ENCODE measurements at places on chromosomes 12 and 14.

DNA sequence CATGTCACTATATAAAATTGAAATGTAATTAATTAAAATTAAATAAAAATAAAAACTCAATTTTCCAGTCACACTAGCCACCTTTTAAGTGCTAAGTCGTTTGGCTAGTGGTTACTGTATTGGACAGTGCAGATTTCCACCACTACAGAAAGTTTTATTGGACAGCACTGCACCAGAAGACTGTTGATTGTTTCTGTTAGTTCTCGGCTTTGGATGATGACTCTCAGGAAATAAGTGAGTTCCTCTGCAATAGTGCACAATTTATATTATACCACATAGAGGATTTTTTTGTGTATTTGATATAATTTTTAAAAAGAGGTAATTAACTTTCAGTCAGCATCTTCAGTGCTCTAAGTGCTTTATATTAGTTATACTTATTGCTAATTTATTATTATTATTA is 52.7 kb downstream of the FAR2 start:
- DNase-seq = no peak

GRCh38 chr14:69504775-69505174 is 20.2 kb downstream of the PLEKHD1 start:
- DNase-seq = no peak

GRCh38 chr14:64035143-64035542 is 182.3 kb downstream of the SYNE2 start:
- DNase-seq = no peak

GRCh38 chr12:12723149-12723680 is 6.0 kb downstream of the CDKN1B start:
- no peak for DNase-seq

- no peak for DNase-seq
Observed at GRCh38 chr12:115639648-115640012, 637.9 kb downstream of the MED13L start.

GRCh38 chr12:203462-204260 is 10.3 kb downstream of the SLC6A12 start:
- peak; percentile 43 for DNase-seq

- no peak for DNase-seq
Observed at GRCh38 chr12:107359382-107359781, 266.0 kb upstream of the CRY1 start.

- no peak for DNase-seq
Observed at GRCh38 chr12:116878567-116879508, 2.4 kb downstream of the HRK start.

DNA sequence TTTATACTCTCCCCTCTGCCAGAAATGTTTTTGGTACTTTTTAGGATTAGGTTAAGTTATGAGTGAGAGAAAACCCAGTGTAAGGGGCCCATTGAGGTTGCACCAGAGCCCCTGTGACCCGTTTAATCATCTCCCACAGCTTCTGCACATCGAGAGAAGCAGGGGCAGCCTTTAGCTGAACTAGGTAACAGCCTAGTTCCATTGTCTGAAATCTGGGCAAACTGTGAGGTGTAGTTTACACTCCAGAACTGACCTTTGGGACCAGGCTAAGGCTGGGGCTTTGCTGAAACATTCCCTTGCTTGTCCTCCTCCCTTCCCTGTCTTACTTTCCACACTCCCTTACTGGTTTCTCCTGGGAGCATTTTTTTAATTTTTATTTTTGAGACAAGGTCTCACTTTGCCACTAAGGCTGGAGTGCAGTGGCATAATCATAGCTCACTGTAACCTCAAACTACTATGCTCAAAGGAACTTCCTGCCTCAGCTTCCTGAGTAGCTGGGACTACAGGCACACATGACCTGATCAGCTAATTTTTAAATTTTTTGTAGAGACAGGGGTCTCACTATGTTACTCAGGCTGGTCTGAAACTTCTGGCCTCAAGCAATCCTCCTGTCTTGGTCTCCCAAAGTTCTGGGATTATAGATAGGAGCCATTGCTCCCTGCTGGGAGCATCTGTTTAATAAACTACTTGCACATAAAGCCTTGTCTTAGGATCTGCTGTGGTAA is 25.9 kb upstream of the DHRS2 start:
- DNase-seq = no peak
